ENCODE measurements at places on chromosomes 5 and 9.

- DNase-seq = no peak
These were observed 26.1 kb upstream of the RASGEF1C start for GRCh38 chr5:180235077-180235476.

DNA sequence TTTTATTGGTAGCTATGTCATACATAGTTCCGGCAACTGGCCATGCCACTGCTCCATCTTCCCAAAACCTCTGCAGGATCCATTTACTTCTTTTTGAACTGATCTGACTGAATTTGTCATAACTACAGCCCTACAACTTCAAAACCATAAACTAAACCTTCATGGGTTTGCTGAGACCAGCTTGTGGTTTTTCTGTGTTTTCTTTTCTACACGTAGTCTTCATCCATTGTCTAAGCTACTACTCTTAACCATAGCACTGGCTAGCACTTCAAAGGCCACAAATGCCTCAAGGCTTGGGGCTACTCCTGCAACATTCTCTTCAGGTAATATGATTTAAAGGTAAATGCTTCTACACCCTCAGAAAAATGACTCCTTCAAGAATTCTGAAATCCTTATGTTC lies 9.0 kb upstream of the KIF2A start:
- DNase-seq = no peak

- DNase-seq = no peak
These were observed 20.3 kb upstream of the RIC1 start for GRCh38 chr9:5608298-5609225.

DNA sequence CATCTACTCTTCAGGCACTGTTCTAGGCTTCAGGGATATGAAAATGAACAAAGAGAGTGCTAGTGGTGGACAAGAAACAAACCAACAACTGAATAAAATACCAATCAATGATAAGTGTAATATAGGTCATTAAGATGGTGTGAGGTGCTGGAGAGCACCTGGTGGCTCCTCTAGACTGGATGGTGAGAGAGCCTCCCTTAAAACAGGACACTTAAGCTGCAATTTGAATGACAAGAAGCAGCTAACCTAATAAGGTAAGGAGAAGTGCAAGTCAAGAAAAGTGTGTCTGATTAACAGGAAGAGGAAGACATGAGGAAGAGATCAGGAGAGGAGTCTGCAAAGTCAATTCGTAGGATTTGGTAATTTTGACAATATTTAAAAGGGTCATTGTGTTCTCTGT lies 23.1 kb downstream of the JAKMIP2 start:
- DNase-seq = no peak

DNA sequence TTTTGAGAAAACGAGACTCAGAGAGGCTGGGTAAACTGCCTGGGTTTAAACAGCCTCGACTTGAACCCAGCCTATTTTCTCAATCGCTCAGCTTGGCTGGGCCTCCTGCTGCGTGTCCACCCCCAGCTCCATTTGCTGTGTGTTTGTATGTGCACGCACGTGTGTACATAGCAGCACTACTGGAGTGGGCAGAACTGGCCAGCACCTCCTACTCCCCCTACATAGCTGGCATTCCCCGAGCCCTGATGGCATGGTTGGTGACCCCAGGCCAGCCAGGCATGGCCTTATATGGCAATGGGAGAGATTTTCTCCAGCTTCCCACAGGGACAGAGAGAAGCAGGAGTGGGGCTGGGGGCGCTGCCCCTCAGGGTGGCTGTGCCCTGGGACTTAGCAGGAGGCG lies 4.1 kb downstream of the AIF1L start:
- DNase-seq = no peak

- no peak for DNase-seq
These were observed 88.8 kb upstream of the EQTN start for GRCh38 chr9:27385606-27386322.

DNA sequence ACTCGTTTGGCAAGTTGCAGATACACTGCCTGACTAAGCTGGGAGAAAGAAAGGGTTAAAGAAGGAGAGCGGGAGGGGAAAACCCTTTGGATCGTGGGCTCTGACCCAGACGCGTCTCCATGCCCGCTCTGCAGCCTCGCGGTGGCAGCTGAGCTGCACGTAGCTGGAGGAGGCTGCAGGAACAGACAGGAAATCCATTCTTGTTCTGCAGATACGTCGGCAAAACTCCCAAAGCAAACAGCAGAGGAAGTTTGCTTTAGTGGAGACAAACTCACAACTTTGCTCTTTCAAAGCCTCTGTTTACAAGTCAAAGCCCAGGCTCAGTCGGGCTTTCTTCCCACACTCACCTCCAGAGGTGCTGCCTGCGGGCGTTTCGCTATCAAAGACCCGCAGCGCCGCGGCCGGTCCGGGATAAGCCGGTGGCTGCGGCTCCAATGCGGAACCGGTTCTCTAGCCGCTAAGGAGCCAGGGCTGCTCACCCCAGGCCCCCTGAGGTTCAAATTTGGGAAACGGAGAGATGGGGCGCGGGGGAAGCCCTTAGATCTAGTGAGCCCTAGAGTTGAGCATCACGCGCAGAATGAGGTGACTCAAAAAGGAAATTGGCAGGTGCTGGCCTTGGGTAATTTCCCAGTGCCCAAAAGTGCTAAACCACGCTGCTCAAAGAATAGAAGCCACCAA lies 60.7 kb downstream of the MAT2B start:
- peak; percentile 33 for DNase-seq

- no peak for DNase-seq
These were observed 15.8 kb downstream of the NEK6 start for GRCh38 chr9:124273427-124274160.

- no peak for DNase-seq
These were observed 21.6 kb downstream of the ANKS6 start for GRCh38 chr9:98774746-98775145.

- no peak for DNase-seq
These were observed 398.2 kb downstream of the SLCO4C1 start for GRCh38 chr5:101897914-101898313.

DNA sequence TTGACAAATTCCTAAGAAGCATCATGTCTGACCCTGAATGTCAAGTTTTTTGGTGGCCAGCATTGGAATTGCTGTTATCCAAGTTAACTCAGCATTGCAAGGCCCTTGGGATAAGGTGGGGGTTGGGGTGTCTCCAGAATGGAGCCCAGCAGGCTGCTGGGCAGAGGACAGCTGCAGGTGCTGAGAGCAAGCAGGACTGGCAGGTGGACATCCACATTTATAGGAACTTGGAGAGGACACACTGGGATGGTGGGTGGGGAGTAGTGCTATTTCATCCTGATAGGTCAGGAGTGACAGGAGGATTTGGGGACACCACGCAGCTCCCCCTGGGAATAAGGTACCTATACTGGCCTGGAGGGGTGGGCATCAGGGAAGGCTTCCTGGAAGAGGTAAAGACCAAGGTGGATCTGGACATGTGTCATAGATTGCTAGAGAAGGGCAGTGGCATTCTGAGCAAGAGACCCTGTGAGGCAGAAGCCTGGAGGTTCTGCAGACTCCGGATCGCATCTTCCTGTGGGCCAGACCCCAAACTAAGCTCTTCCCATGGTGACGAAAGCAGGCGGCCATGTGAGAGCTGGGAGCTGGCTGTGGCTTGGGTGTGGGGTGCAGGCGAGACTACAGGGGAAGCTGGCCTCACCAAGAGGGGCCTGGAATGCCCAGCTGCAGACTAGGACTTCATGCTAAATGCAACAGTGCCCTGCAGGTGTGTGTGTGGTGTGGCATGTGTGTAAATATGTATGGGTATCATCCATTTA lies 148.1 kb downstream of the RGS3 start:
- peak; percentile 30 for DNase-seq

DNA sequence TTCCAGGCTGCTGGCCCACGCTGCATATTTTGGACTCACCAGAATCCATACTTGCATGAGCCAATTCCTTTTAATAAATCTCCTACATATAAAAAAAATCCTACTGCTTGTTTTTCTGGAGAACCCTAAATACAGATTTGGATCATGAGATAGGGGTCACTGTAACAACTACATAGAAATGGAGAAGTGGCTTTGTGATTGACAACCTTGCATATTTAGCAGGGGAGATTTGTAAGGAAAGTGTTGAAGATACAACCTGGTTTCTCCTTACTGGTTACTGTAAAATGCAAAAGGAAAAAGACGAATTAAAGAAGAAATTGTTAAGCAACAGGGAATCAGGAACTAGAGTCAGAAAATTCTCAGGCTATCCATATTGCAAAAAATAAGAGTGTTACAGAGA lies 74.8 kb downstream of the HABP4 start:
- DNase-seq = no peak
